ENCODE measurements at places on chromosomes 11 and 22. TPM values are rescaled to one million over a fixed set of nuclear protein-coding genes. Genes with fewer than 3 reads are reported as not detected.

DNA sequence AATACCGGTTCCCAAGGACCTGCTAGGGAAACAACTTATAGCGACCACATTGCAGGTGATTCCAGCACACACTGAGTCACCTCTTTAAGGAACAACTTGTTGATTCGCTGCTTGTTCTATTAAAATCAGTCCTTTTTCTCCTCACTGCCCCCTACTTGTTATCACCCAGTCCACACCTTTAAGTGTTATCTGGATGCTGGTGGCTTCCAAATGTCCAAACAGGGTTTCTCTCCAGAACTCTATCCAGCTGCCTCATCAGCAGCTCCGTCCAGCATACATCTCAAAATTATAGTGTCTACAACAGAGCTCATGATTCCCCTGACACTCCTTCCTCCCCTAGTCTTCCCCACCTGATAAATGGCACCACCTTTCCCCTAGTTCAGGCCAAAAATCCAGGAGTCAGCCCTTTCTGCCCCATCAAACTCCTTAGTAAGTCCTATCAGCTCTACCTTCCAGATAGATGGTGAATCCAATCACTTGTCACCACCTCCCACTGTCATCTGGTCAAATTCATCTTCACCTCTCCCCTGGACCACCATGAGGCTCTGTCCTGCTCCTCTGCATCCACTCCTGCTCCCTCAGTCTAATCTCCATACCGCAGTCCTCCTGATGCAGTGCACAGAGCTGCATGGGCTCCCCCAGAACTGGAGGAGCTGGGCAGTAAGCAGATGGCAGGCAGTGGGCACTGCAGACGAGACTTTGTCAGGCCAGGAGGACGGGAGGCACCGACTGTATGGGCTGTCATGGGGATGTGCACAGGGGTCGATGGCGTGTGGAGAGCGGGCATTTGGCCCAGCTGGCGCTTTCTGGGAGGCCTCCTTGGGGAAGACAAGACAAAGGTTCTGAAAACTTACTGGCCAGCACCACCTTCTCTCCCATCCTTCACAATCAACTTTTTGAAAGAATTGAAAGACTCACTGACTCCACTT, 19.3 kb downstream of the IL10RA start:
- no peak overlapping the region for H3K27ac ChIP-seq
- no peaks in the 10 kb centered on the region for H3K36me3 ChIP-seq
- no peaks in the 10 kb centered on the region for H3K27me3 ChIP-seq
- no peak for DNase-seq
- no peak overlapping the region for H3K4me3 ChIP-seq

- no peak overlapping the region for H3K4me3 ChIP-seq
- H3K36me3 ChIP-seq = no peaks in the 10 kb centered on the region
- peak; percentile 50 for DNase-seq
- H3K4me1 ChIP-seq = peaks cover 11% of the 10 kb centered on the region
These were observed 7.1 kb upstream of the MYBPC3 start for GRCh38 chr11:47359586-47359985.

- no peak for DNase-seq
- no peak overlapping the region for H3K4me3 ChIP-seq
These were observed 325.8 kb downstream of the FAT3 start for GRCh38 chr11:92550411-92550810.

Gene NRGN
- total RNA-seq = 99.1 TPM

Gene PATE4
- total RNA-seq = not detected

Measured in lower lobe of right lung (tissue), 2 donors.